NCI-H460 (cell line): ENCODE measurements at places on chromosomes 12 and 14.

- no peak for DNase-seq
Measured at GRCh38 chr12:29131539-29131938, 17.5 kb upstream of the FAR2 start.

DNA sequence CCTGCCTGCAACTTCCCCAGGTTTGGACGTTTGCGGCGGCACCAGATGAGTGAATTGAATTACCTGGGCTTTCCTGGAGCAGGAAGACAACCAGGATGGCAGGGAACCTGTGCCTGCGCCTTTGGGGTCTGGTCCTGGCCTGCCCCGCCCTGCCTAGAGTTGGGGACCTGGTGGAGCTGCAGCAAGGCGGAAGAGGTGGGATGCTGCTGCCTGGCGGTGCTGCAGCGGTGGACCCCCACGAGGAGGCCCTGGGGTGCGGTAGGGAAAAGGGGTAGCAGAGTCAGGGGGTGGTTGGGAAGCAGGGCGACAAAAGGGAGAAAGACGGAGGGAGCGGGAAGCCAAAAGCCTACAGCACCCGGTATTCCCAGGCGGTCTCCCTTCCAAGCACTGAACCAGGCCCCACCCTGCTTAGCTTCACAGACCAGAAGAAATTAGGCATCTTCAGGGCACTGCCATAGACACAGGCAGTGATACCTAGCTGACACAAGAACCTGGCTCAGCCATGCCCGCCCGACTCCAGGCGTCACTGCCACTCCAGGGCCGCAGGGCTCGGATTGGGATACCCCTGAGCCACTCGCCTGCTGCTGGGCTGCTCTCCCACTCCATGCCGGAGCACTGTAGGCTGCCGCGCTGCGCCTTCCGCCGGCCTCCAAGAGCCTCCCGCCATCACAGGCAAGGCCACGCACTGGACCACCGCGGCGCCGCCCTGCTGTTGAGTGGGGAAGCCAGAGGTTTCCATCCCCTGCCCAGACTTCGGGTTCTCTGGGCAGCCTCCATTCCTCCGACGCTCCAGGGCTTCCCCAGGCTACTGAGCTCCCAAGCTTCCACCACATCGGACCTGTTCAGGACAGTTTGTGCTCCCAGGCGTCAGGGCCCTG lies 155.2 kb upstream of the ALG10B start:
- DNase-seq, result no peak

- DNase-seq, result no peak
Measured at GRCh38 chr12:22043943-22044342, 2.1 kb upstream of the CMAS start.

DNA sequence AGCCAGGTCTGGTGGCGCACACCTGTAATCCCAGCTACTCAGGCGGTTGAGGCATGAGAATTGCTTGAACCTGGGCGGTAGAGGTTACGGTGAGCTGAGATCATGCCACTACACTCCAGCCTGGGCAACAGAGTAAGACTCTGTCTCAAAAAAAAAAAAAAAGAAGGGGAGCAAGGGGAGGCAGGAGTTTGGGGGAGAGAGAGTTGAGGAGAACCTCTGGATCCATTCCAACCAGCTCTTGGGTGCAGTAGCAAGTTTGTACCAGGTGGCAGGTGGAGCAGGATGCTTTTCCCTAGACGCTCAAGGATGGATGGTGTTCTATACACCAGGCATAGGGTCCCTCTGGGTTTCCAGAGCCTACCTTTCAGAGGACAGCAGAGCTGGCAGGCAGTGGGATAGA lies 1.9 kb downstream of the NFE2 start:
- no peak for DNase-seq

DNA sequence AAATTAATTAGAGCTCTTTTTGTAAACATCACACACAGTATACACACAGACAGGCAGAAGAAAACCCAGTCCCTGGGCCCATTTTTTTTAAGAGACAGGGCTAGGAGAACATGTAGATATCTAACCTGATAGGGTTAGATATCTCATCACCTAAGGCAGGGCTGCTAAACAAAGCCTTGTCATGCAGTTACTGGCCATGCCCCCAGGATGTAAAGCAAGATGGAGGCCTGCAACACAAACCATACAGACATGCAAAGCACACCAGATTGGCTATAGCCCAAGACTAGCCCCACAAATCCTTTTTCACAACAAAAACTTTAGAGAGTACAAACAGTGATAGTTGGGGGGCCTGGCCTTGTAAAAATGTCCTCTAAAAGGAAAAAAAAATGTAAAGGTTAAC lies 20.5 kb downstream of the CLEC2A start:
- no peak for DNase-seq

- DNase-seq, result peak; percentile 55
Measured at GRCh38 chr12:6539707-6540134, 5.4 kb downstream of the GAPDH start.

DNA sequence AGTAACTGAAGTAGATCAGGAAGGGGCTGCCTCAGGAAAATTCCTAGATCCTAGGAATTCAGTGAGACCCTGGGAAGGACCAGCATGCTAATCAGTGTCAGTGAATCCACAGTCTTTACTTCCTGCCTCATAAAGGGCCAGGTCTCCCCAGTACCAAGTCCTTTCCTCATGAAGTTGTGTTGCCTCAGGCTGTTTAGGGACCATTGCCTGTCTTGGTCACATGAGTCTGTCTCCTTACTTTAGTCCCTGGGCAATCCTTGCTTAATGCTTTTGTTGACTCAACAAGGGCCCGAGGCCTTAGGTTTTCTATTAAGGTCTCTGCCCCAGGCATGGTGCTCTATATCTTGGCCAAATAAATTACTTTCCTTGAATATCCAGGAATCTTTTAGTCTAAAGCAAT lies 16.1 kb upstream of the ATF1 start:
- no peak for DNase-seq

DNA sequence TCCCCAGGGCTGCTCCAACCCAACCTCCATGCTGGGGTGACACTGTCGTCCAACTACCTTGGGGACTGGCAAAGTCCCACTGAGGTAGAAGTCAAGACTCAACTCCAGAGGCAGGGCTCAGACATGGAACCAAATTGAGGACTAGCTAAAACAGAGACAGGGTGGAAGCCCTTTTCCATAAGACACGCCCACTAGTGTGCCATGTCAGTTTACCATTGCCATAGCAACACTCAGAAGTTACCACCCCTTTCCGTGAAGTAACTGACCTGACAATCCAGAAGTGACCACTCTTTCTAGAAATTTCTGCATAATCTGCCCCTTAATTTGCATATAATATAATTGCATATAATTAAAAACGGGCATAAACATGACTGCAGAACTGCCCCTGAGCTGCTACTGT lies 409.6 kb downstream of the MED13L start:
- DNase-seq, result no peak

GRCh38 chr12:124030510-124030909 lies 57.5 kb downstream of the ZNF664 start:
- DNase-seq, result no peak

DNA sequence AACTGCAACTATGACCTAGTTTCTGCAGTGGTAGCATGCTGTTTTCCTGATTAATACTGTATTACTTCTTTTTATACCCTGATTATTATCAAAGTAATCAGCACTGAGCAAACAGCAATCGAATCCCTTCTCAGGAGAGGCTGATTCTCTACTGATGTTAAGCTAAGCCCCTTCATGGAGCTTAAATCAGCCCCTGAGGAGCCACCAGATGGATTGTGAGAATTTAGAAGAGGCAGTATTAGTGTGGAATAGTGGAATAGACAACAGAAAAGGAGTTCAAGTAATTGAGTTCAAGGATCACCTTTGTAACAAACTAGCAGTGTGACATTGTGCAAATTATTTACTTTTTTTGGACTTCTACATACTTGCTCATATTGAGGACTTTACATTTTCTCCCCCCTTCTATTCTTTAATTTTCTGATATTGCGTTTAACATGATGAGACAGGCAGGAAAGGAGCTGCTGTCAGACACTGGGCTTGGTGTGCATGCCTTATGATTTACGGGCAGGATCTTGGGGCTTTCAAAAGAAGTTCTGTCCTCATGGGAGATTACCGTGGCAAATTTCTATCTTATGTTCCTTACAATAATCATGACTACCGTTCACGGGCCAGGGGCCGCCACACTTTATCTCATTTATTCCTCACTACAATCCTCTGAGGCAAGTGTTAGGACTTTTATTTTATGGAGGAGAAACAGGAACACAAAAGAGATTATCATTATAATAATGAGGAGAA lies 68.0 kb downstream of the PTPRR start:
- DNase-seq, result no peak

- no peak for DNase-seq
Measured at GRCh38 chr14:51817326-51817725, 43.1 kb upstream of the GNG2 start.

- no peak for DNase-seq
Measured at GRCh38 chr12:62709311-62709710, 225.6 kb downstream of the PPM1H start.

- DNase-seq, result no peak
Measured at GRCh38 chr12:57899010-57899662, 42.2 kb upstream of the ATP23 start.

GRCh38 chr14:28946267-28946666 lies 179.7 kb downstream of the FOXG1 start:
- no peak for DNase-seq

- no peak for DNase-seq
Measured at GRCh38 chr14:55099756-55100155, 29.3 kb upstream of the LGALS3 start.

DNA sequence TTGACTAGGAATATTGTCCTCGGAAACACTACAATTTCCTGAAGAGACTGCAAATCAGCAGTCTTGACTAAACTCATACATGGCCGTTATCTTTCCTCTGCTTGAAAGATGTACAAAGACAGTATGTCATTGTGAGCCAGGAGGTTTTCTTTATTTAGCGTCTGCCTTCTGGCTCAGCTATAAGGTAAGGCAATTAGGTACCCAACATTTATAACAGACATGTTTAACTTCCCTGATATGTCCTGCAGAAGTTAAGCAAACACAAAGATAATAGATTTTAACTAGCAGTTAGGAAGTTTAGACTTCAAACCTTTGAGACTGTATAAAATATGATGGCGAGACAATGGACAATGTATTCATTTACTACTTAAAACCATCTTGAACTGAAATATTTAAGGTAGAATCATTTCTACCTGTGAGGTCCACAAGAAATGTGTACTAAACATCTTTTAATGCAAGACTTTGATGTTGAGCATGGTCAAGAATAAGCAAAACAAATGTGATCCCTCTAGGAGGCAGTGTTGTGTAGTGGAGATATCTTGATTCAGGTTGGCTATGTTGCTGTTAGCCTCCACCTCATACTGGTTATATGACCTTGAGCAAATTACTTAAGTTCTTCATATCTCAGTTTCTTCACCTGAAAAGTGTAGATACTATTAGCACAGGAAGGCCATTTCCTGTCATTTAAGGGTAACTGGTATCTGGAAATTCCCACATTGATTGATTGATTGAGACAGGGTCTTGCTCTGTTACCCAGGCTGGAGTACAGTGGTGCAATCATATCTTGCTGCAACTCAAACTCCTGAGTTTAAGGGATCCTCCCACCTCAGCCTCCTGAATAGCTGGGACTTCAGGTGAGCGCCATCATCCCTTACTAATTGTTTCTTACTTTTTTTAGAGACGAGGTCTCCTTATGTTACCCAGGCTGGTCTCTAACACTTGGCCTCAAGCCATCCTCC lies 96.3 kb upstream of the EEA1 start:
- DNase-seq, result peak; percentile 50

DNA sequence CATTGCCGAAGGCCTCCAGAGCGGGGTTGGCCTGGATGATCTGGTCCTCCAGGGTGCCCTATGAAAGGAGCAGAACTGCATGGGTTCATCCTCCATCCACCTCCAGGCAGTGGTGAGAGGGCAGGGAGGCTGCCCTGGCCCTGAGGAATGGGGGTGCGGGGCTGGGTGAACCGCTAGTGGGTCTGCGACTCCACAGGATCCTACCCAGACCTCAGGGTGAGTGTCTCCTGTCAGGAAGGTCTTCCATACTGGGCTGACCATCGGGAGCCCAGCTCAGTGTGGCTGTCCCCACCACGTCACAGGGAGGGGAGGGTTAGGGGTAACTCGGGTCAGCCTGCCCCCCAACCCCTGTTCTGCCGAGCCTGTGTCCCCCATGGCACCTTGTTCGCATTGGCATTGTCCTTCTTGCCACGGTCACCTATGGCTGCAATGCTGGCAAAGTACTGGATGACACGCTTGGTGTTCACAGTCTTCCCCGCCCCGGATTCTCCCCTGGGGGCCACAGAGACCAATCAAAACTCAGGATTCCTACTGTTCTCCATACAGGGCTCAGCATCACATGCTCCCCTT lies 3.7 kb downstream of the MYH6 start:
- DNase-seq, result no peak

GRCh38 chr12:122265886-122266229 lies 436 bp downstream of the VPS33A start:
- DNase-seq, result peak; percentile 9

DNA sequence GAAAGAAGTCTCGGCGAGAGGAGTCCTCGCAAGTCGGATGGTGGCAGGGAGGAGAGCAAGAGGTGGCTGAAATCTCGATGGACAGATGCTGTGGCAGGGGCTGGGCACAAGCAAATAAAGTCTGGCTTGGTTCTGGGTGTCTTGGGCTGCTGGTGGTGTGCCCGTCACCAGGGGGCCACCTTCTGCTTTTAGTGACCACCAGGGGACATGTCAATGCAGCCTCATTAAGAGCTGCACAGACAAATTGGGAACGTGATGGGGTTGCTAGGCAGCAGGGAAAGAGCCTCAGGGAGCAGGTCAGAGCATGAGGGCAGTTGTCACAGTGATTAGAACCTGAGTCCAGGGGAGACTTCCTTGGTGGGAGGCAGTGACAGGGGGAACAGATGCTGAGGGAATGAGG lies 44.0 kb downstream of the LRRC74A start:
- DNase-seq, result no peak

DNA sequence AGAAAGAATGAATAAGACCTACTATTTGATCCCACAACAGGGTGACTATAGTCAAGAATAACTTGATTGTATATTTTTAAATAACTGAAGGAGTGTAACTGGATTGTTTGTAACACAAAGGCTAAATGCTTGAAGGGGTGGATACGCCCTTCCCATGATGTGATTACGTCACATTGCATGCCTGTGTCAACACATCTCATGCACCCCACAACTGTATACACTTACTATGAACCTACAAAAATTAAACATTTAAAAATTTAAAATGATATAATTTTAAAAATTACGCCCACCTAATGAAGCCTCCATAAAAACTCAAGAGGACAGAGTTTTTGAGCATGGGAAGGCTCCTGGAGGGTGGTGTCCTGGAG lies 94.5 kb downstream of the SCARB1 start:
- no peak for DNase-seq

- DNase-seq, result no peak
Measured at GRCh38 chr14:106538201-106538600, 1011.8 kb downstream of the TMEM121 start.

DNA sequence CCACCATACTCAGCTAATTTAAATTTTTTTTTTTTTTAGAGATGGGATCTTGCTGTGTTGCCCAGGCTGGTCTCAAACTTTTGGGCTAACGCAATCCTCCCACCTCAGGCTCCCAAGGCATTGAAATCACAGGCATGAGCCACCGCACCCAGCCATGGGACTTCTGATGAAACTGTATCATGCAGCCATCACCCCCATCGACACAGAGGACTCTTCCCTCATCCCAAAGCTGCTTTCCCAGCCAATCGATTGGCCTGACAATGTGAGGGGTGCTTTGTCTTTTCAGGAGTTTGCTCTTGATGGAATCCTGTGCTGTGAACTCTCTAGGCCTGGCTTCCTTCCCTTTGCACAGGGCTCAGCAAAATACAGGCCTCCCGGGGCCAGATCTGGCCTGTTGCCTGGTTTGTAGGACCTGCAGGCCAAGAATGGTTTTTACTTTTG lies 59.6 kb upstream of the NCOR2 start:
- DNase-seq, result no peak

GRCh38 chr12:62983594-62983993 lies 48.6 kb upstream of the PPM1H start:
- no peak for DNase-seq

- DNase-seq, result no peak
Measured at GRCh38 chr14:56738020-56738419, 72.3 kb downstream of the OTX2 start.
